ENCODE measurements at places on chromosomes 5 and 9. TPM values are rescaled to one million over a fixed set of nuclear protein-coding genes. Genes with fewer than 3 reads are reported as not detected.

FAM221B gene
- not detected for total RNA-seq

DNA sequence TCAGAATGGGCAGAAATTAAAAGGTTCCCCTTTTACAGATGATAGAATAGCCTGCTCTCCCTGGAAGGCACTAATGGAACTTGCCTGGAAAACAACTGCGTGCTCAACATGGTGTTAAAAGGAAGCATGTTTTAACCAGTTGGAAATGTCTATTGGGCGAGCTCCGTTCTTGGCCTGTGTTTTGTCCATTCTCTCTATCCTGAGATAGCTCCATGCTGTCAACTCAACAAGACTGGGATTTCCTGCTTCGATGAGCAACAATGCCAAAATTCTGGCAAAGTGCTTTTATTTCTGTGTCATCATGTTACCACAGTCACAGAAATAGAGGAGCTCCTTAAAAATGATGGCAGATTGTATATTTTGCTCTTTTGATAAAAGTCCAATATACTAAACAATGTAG lies 198.3 kb downstream of the PLK2 start:
- no peak for DNase-seq
- no peak overlapping the region for H3K4me3 ChIP-seq
- H3K27me3 ChIP-seq, result no peaks in the 10 kb centered on the region
- H3K36me3 ChIP-seq, result no peaks in the 10 kb centered on the region
- no peak overlapping the region for H3K27ac ChIP-seq

DNA sequence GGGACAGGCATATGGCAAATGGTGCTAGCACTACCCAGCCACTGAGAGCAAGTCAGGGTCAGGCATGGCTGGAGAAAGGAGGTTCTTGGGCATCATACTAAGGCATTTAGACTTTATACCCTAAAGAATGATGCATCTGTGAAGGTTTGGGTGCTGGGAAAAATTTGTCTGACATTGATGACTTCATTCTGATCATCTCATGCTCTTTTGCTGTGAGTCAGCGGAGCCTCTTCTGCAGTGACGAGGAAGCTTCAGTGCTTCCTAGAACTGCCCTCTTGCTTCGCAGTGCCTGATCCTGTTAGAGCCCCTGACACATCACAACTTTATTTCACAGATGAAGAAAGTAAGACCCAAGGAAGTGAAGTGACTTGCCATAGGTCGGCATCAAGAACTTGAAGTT lies 266.6 kb upstream of the GAS1 start:
- H3K27ac ChIP-seq, result no peak overlapping the region
- no peaks in the 10 kb centered on the region for H3K36me3 ChIP-seq
- no peak overlapping the region for H3K4me3 ChIP-seq
- no peak for DNase-seq
- H3K4me1 ChIP-seq, result peaks cover 39% of the 10 kb centered on the region
- no peaks in the 10 kb centered on the region for H3K27me3 ChIP-seq

DNA sequence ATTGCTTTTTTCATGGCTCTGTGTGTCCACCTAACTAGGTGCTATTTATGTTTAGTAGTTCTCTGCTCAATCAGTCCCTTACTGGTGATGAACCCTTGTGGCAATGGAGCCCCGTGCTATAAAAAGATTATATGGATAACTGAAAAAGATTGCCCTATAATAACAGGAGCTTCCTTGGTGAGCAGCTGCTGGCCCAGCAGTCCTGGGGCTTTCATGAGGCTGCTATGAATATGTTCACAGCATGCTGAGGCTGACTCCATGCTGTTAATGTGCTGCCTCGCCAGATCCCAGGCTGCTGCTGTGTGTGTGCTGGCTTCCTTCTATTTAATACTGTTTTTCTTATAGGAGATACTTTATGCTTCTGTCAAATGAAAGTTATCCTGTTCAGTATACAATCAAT lies 357.5 kb downstream of the TAF11L14 start:
- DNase-seq, result no peak
- H3K27me3 ChIP-seq, result no peaks in the 10 kb centered on the region
- H3K4me3 ChIP-seq, result no peak overlapping the region
- no peaks in the 10 kb centered on the region for H3K4me1 ChIP-seq

DNA sequence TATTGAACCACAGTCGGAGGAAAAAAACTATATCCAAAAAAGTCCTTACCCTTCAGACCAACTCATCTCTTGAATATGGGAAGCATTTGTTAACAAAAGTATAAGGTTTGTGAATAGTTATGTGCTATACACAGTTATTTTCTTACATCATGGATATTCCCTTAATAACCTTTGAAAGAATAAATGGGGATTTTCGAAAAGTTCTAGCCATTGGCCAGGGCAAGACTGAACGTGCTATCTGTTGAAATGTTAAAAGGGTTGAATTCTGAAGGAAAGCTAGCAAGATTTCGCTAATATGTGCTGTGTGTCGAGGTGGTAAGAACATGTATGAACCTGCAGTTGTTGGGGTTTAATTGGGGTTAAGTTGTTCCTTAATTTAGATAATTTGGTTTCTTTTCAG lies 140.8 kb downstream of the SMARCA2 start:
- no peak overlapping the region for H3K4me3 ChIP-seq
- H3K4me1 ChIP-seq, result peaks cover 29% of the 10 kb centered on the region
- H3K27ac ChIP-seq, result no peak overlapping the region
- H3K27me3 ChIP-seq, result no peaks in the 10 kb centered on the region

- no peak for DNase-seq
- H3K27ac ChIP-seq, result no peak within 1 kb of the TSS
- no peak within 1 kb of the TSS for H3K4me3 ChIP-seq
- peaks cover 30% of the 10 kb centered on the region for H3K4me1 ChIP-seq
Observed at GRCh38 chr5:139389701-139390638, at the start of gene MZB1. MZB1 (minus strand) TSS chr5:139389913; CDS start chr5:139389856, 57 bp downstream.

DNA sequence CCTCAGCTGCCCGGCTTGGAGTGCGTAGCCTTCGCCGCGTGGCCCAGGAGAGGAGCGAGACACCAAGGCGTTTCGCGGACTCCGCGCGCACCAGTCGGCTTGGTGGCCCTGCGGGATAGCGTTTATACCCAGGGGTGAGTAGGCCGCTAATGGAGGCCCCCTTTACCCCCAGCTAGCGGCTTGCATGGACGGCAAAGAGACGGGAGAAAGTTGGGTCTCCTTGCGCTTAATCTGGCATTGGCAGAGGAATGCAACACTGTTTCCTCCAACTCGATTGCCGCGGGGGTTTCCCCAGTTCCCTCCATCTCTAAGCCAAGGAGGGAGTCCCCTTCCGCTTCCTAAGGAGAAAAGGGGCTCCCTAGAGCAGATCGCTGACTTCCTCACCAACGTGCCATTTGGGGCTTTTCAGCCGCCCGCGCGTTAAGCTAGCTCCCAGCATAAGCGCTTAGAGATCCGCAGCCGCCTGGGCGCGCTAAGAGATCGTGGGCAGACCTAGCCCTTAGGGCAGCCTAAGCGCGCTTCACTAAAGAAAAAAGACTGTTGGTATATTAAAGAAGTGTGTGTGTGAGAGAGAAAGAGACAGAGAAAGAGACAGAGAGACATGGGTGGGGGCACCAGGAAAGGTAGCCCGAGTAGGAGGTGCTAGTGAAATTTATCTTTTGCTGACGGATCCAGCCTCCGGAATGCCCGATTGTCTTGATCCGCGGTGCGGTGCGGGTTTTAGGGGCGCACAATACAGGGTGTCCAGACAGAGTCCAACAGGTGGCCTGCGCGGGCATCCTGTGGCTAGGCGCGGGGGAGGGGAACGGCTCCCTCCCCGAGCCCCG lies 597.9 kb upstream of the SGCD start:
- H3K36me3 ChIP-seq, result no peaks in the 10 kb centered on the region
- H3K4me1 ChIP-seq, result peaks cover 2% of the 10 kb centered on the region
- peaks cover 62% of the 10 kb centered on the region for H3K27me3 ChIP-seq

FSD1L gene
- total RNA-seq, result 6.2 TPM

NNT gene
- total RNA-seq, result 107 TPM

PPP3R2 gene
- total RNA-seq, result not detected

FRMD3 gene
- total RNA-seq, result 0.29 TPM

- H3K27me3 ChIP-seq, result no peaks in the 10 kb centered on the region
- no peak overlapping the region for H3K27ac ChIP-seq
- no peak for DNase-seq
Observed at GRCh38 chr5:96961053-96961452, 25.2 kb downstream of the LNPEP start.

DNA sequence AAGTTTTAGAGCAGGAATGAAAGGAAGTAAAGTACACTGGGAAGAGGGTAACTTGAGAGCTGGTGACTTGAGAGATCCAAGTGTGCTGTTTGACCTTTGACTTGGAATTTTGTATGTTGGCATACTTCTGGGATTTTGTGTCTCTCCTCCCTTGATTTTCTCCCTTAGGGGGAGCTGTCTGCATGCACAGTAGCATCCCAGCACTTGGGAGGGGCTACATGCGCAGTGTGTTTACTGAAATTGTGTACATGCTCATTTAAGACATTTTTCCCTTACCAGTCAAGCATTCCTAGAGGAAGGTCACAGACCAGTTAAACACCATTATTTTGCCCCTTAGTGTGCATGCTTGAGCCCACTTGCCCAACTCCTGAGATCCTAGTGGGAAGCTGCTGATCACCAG lies 120.1 kb downstream of the ZNF622 start:
- DNase-seq, result no peak
- H3K27me3 ChIP-seq, result peaks cover 10% of the 10 kb centered on the region
- no peaks in the 10 kb centered on the region for H3K36me3 ChIP-seq

SLC6A7 gene
- not detected for total RNA-seq

- H3K27me3 ChIP-seq, result no peaks in the 10 kb centered on the region
- no peak for DNase-seq
- H3K4me1 ChIP-seq, result peaks cover 41% of the 10 kb centered on the region
- H3K27ac ChIP-seq, result no peak overlapping the region
Observed at GRCh38 chr9:135907006-135907430, 328 bp downstream of the CAMSAP1 start.

DNA sequence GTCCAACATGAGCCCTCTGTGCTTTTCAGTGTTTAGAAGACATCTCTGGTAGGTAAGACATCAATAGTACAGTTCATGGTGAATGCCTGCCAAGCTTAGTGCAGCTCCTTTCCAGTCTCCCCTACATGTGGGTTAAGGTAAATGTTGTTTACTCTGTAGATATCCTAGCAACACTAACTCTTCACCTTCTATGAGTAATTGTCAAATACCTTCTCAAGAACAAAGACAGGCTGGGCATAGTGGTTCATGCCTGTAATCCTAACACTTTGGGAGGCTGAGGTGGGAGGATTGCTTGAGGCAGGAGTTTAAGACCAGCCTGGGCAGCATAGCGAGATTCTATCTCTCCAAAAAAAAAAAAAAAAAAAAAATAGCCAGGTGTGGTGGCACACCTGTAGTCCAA lies 18.7 kb upstream of the RASGRF2 start:
- H3K4me3 ChIP-seq, result no peak overlapping the region
- H3K27me3 ChIP-seq, result peaks cover 5% of the 10 kb centered on the region
- no peaks in the 10 kb centered on the region for H3K36me3 ChIP-seq
- H3K27ac ChIP-seq, result no peak overlapping the region

Data from osteocyte (in vitro differentiated cells).